ENCODE measurements at places on chromosomes 4 and X.

GRCh38 chr4:86762649-86763048 lies 86.5 kb downstream of the SLC10A6 start:
- no peak for DNase-seq

- DNase-seq: no peak
Observed at GRCh38 chr4:90181644-90182043, 54.5 kb downstream of the CCSER1 start.

GRCh38 chr4:141464366-141464765 lies 172.0 kb upstream of the IL15 start:
- peak; percentile 54 for DNase-seq

GRCh38 chr4:73575660-73576059 lies 44.6 kb downstream of the RASSF6 start:
- DNase-seq: no peak

DNA sequence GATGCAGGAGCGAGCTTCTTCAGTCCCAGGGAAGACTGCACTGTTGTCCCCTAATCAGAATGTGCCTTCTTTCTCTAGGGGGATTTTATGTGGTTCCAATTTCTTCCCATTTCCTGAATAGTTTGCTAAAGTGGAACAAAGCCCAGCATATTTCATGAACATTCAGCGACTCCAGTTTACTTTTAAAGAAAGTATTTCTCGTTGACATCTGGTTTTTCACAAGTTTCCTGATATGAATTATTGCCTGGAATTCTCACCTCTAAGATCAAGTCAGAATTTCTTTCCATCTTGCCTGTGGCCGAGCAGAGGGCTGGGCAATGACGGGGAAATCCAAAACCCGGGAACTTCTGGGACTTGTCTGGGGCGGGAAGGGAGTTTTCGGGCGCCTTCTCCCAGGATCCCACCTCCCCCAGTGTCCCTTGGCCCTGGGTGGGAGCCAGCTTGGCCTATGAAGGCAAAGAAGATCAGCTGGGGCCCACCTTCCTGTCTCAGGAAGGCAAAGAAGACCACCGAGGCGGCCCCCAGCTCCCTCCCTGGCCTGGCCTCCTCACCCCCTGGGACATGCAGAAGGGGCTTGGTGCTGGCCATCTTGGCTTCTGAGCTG lies 15.4 kb downstream of the SORCS2 start:
- DNase-seq: no peak

DNA sequence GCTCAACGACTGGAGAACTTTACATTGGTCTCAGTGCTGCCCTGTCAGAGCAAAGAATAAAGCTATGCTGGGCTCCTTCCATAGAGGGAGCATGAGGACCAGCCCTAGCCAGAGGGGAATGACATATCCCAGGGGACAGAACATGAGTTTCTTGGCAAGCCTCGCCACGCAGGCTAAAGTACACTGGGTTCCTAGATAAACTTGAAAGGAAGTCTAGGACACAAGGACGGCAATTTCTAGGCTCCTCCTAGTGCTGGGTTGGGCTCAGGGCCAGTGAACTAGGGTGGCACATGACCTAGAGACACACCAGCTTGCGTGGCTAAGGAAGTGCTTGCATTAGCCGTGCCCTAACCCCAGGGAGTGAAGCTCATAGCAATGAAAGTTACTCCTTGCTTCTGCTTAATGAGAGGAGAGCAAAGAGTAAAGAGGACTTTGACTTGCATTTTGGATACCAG lies 141.0 kb downstream of the MAB21L2 start:
- no peak for DNase-seq
